K562 (cell line): ENCODE measurements at places on chromosomes 3 and 15. TPM values are rescaled to one million over a fixed set of nuclear protein-coding genes. Genes with fewer than 3 reads are reported as not detected.

Gene LDHAL6B
- total RNA-seq = not detected in 2 replicates

Gene FGD5
- 0.13 and 0.18 TPM in 2 replicates for total RNA-seq

Gene ROPN1
- not detected in 2 replicates for total RNA-seq

Gene TICRR
- total RNA-seq = 21.0 and 22.9 TPM in 2 replicates

Gene IMPG2
- total RNA-seq = 0.09 and 0.13 TPM in 2 replicates

Gene DNAH12
- total RNA-seq = not detected in 2 replicates

Gene ACAP2
- total RNA-seq = 40.1 and 40.6 TPM in 2 replicates

GRCh38 chr15:42107473-42107872 lies 13.1 kb upstream of the PLA2G4D start:
- H3K4me1 ChIP-seq = no peaks in the 10 kb centered on the region
- DNase-seq = no peak
- peaks cover 24% of the 10 kb centered on the region for H3K27me3 ChIP-seq
- H3K4me3 ChIP-seq = no peak overlapping the region

GRCh38 chr15:72331021-72331420 lies 11.1 kb upstream of the CELF6 start:
- H3K27me3 ChIP-seq = no peaks in the 10 kb centered on the region
- H3K4me3 ChIP-seq = no peak overlapping the region
- no peaks in the 10 kb centered on the region for H3K36me3 ChIP-seq
- no peak for DNase-seq
- no peak overlapping the region for H3K27ac ChIP-seq

GRCh38 chr3:160968761-160969160 lies 136.4 kb downstream of the B3GALNT1 start:
- DNase-seq = no peak
- no peaks in the 10 kb centered on the region for H3K27me3 ChIP-seq
- H3K36me3 ChIP-seq = no peaks in the 10 kb centered on the region
- no peaks in the 10 kb centered on the region for H3K4me1 ChIP-seq

GRCh38 chr15:40114218-40114617 lies 5.5 kb upstream of the BMF start:
- H3K36me3 ChIP-seq = no peaks in the 10 kb centered on the region
- H3K4me1 ChIP-seq = peaks cover 4% of the 10 kb centered on the region
- no peak overlapping the region for H3K4me3 ChIP-seq
- H3K27ac ChIP-seq = no peak overlapping the region
- no peak for DNase-seq
